ENCODE measurements at places on chromosomes 11 and 22.

- no peak for DNase-seq
These were observed 8.4 kb downstream of the MRGPRF start for GRCh38 chr11:69004411-69005182.

- no peak for DNase-seq
These were observed 204.6 kb downstream of the DBX1 start for GRCh38 chr11:19955660-19956059.

DNA sequence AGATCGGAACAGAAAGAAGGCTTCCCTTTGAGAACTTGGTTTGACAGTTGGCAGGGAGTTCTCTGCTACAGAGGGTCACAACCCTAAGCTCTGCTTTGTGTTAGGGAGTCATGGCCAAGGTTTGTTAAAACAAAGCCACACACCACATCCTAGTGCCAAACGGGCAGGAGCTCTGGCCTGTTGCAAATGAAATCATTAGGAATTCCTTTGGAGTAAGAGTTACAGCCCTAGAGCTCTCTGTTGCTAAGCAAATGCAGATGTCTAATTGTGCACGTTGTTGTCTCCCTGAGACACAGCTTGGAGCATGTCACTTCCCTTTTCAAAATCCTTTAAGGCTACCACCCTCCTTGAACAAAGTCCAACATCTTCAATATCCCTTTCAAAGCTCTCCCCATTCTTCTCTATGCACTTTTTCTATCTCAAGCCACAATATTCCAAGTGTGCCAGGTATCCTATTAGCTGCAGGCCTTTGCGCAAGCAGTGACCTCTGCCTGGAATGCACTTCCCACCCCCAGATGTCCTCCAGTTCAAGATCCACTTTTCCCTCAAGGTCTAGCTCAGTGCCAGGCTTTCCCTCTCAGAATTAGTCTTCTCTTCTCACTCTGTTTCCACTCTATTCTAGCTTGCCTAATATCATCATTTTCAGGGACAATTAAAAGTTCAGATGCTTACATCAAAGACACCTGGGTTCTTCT lies 253.7 kb upstream of the POU2AF2 start:
- peak; percentile 55 for DNase-seq

DNA sequence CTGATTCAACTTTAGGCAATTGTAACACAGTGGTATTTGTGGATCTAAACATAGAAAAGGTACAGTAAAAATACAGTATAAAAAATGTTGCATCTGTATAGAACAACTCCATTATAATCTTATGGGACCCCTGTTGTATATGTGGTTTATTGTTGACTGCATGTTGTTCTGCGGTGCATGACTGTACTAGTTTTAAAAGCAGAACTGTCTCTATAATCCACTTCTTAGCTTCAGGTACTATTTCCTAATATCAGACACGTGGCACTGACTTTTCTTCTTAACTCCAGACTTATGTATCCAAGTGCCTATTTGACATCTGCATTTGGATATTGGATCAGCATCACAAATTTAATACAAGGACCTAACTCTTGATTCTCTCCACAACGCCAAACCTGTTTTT lies 41.1 kb downstream of the PACS1 start:
- no peak for DNase-seq

- peak; percentile 99 for DNase-seq
These were observed 50.2 kb downstream of the LIF start for GRCh38 chr22:30196141-30196879.

GRCh38 chr11:88474655-88475054 lies 137.1 kb upstream of the CTSC start:
- DNase-seq, result no peak

DNA sequence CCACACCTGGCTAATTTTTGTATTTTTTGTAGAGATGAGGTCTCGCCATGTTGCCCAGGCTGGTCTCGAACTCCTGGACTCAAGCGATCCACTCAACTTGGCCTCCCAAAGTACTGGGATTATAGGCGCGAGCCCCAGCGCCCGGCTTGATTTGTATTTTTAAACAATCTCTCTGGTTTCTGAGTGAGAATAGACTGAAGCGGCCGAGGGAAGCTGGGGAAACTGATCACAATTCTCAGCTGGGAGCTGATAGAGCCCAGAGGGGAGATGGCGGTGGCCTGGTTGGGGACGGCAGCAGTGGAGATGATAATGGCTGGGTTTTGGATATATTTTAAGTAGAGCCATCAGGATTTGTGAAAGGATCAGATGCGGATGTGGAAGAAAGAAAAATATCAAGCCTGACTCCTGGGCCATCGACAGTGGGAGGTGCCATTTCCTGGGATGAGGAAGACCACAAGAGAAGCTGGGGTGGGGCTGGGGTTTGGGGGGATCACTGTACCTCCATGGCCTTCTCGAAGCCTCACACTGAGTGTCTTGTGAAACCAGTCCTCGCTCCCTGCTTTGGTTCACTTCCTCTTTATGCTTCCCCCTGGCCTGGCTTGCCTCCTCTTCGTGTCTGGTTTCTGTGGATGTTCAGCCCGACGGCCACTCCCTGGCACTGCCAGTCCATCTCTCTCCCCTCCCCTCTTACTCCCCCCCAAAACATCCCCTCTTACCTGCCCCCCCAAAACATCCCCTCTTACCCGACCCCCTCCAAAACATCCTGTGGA lies 51.9 kb downstream of the IGLL1 start:
- no peak for DNase-seq

DNA sequence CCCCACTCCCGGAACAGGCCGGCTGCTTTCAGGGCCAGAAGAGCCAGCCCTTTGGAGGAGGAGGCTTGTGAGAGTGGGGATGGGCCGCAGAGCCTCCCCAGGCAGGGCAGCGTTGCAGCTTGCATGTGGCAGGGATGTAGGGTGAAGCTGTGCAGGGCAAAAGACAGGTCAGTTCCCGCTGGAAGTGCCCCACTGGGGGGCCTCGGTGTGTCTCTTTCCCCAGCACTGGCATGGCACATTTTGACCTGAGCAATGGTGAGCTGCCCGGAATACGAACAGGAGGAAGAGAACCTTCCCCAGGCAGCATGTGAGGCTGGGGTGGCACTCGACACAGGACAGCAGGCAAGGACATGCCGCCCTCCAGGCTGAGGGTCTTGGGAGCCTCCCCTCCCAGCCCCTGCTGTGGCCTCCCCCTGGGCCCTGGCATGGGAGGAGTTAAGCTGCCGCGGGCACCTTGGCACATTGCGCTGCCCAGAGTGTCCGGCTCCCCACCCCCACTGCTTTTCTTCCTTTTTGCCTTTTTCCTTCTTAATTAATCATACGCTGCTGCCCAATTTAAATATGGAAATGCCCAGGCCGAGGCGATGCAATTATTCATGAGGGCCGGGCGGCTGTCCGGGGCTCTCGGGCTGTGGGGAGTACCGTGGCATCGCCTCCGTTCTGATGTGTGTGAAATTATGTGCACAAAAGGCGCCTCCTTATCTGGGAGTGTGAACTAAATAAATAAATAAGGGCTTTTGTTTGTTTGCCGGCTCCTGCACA lies 76.0 kb upstream of the WNT7B start:
- DNase-seq, result peak; percentile 84

DNA sequence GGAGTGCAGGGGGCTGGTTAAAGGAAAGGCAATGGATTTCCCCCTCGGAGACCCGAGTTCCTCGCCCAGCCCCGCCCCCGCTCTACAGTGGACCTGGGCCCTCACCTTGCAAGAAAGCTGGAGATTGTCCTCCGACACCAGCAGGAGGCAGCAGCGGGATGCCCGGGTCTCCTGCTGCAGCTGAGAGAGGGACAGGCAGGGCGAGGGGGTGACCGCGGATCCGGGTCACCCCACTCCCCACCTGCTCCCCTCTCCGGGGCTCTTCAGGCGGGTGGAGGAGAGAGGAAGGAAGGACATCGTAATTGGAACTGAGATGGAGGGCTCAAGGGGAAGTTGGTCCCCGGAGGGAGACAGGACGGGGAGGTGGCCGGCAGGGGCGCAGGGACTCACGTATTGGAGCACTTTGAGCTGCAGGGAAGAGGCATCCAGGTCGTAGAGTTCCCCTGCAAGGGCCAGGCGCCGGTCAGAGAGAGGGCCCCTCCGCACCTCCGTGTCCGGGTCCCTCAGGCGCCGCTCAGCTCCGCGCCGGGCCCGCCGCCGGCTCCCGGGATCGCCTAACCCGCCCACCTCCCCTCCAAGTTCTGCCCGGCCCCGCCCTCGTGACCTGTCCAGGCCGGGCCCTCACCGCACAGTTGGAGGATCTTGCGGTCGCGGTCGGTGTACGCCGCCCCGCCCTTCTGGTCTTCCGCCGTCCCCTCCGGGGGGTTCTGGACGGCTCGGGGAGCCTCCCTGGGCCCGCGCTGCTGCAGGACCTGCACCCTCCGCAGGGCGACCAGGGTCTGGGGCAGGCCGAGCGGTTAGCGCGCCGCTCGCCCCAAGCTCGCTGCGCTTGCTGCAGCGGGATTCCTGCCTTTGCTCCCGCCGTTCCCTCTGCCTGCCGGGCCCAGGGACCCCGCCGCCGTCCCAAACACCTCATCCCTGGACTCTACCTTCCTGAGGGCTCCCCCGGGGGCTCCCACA lies 84.1 kb downstream of the PDE2A start:
- peak; percentile 63 for DNase-seq

DNA sequence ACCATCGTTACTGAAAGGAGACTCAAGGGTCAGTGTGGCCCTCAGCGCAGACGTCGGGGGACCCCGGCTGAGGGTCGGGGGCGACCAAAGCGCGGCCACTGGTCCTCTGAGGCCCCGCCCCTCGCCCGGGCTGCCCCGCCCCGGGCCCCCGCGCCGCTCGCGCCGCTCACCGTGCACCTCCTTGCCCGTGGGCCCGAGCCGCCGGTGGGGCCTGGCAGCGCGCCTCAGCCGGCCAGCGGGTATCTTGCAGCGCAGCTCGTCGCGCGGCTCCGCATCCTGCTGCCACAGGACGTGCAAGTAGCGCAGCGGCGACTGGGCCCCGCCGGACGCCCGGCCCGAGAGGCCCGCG lies 419 bp downstream of the ANKRD54 start:
- DNase-seq, result no peak

DNA sequence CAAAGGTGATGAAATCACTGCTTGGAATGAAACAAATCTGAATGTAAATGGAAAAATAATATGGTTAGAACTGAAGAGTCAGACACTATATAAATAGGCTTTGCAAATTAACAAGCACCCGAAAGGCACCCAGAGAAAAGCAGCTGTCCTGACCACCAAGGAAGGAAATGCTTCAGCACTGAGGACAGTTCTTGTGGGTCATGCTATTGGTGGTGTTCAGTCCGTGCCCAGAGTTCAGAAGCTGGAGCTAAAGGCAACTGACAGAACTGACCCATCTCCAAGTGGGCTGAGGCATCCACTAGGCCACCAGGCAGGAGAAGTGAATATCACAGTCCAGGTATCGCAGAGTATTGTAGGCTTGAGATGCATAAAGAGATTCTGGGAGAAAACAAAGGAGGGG lies 208.9 kb downstream of the OPCML start:
- peak; percentile 19 for DNase-seq

DNA sequence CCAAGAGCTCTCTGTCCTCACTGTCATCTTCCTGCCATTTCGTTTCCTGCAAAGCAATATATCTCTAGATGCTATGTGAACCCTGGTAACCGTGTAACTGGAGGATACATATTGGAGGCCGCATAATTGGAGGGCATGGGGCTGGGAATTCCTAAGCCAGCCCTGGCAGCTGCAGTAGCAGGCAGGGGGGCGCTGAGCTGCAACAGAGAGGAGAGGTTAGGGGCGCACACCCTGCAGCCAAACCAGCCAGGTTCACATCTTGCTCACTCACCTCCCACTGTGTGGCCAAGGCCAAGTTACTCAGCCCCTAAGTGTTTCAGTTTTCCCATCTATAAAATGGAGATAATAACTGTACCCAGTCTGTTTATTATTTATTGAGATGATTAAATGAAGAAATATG lies 39.9 kb upstream of the ZBTB16 start:
- DNase-seq, result no peak

DNA sequence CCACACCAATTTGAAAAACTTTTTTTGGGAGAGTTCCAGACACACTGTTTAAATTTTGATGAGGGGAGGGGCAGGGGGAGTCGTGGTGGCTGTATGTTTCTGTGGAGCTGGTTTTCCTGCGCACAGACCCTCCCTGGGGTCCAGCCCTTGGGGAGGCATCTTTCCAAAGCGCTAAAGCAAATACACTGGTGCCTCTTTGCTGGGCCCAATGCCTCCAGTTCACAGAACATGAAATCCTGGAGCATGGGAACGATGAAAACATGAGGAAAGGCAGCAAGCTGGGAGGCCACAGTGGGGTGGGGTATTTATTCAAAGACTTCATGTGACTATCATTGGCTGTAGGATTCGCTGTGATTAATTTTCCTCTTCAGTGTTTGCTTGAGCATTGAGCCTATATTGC lies 135.3 kb downstream of the CCDC34 start:
- no peak for DNase-seq

- no peak for DNase-seq
These were observed 103.9 kb upstream of the ANO3 start for GRCh38 chr11:26227883-26228502.

DNA sequence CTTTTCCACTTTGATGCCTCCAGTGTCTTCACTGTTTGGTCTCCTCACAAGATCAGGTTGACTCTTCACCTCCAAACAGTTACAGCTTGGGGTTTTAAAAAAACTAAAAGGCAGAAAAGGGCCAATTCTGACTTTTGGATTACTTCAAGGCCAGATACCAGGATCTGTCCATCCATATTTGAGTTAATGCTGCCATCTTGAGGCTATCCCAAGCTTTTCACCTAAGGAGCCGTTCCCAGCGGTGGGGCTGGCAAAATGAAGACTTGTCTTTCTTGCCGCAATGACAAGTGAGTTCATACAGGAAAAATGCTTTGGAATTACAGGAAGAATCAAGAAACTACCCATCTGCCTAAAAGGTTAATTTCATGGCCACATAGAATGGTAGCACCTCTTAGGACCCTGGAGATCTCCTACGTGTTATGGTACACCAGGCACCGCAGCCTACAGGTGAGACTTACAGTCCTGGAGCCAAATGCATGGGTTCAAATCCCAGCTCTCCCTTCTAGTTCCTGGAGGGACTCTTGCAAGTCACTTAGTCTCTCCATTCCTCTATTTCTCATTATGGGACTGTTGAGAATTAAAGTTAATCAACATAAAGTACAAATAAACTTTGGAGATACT lies 6.0 kb upstream of the OR5B21 start:
- peak; percentile 75 for DNase-seq

- DNase-seq, result no peak
These were observed 45.4 kb downstream of the AAMDC start for GRCh38 chr11:77866336-77866735.

DNA sequence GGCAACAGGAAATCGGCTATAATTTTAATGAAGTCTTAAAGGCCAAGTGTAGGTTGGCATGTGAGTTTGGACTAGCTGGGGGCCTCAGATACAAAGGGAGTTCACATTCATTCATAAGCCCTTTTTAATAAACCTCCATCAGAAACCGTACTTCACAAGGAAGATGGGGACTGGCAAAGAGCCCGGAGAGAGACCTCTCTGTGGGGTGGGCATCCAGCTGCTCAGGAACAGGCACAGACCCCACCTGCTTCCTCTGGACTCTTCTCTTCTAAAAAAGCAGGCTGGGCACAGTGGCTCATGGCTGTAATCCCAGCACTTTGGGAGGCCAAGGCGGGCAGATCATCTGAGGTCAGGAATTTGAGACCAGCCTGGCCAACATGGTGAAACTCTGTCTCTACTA lies 3.9 kb upstream of the ARFGAP3 start:
- no peak for DNase-seq

GRCh38 chr11:32402836-32403235 lies 32.5 kb downstream of the WT1 start:
- no peak for DNase-seq

Measured in astrocyte of the hippocampus (primary cell).